MM.1S (cell line): ENCODE measurements at places on chromosomes 16 and 17.
A peak's percentile ranks its signal among the peaks of the same experiment; 100 is the strongest.

- no peaks in the 10 kb centered on the region for H3K27me3 ChIP-seq
- no peak overlapping the region for H3K27ac ChIP-seq
- H3K36me3 ChIP-seq, result no peaks in the 10 kb centered on the region
- H3K4me3 ChIP-seq, result no peak overlapping the region
- no peaks in the 10 kb centered on the region for H3K4me1 ChIP-seq
Observed at GRCh38 chr16:84789431-84789830, 30.4 kb upstream of the CRISPLD2 start.

GRCh38 chr17:69375229-69375628 lies 39.3 kb upstream of the MAP2K6 start:
- H3K4me1 ChIP-seq, result no peaks in the 10 kb centered on the region; the same call in 1 of the 2 replicates
- H3K36me3 ChIP-seq, result no peaks in the 10 kb centered on the region
- peak; percentile 52 for DNase-seq
- no peak overlapping the region for H3K4me3 ChIP-seq

DNA sequence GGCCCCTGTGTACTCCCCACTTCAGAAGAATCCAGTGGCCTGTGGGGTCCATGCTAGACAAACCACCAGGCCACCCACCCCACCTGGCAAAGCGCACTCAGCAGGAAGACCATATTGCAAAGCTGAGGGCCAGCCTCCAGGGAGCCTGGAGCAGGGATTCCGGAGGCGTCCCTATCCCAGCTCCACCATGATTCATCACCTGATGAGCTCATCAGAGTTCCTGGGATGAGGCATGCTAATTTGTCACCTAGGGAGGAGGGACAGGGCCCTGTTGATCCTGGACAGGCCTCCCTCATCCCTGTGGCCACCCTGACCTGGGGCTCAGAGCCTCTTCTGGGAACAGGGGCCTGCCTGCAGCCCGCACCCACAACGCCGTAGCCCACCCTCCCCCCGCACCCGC lies 131.6 kb upstream of the PLCG2 start:
- no peak for DNase-seq
- peaks cover 11% of the 10 kb centered on the region for H3K4me1 ChIP-seq
- no peaks in the 10 kb centered on the region for H3K27me3 ChIP-seq

DNA sequence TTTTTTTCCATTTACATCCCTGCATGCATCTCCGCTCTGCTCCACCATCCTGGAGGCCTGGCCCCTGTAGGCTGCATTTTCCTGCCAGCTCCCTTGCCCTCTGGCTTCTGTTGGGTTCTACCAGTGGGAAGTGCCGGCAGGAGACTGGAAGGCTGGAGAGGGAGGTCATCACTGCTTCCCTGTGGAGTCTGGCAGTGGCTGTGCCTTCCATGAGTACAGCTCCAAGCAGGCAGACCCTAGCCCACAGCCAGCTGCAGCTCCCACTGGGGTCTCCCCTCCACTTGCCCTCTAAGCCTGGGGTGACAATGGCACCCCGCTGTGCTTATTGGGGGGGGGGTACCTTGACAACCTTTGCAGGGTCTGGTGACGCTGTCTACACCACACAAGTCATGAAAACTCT lies 37.3 kb downstream of the MMP15 start:
- peaks cover 12% of the 10 kb centered on the region for H3K4me1 ChIP-seq
- H3K4me3 ChIP-seq, result no peak overlapping the region
- peak overlapping the region; percentile 14; the same call in 1 of the 2 replicates for H3K27ac ChIP-seq

- no peak overlapping the region for H3K27ac ChIP-seq
- no peaks in the 10 kb centered on the region for H3K4me1 ChIP-seq
- H3K27me3 ChIP-seq, result peaks cover 93% of the 10 kb centered on the region
- no peak for DNase-seq
Observed at GRCh38 chr17:47873200-47874090, 22.5 kb upstream of the SP6 start.

GRCh38 chr17:54789101-54789880 lies 111.4 kb upstream of the TOM1L1 start:
- DNase-seq, result no peak
- H3K4me1 ChIP-seq, result no peaks in the 10 kb centered on the region
- no peak overlapping the region for H3K4me3 ChIP-seq
- H3K27me3 ChIP-seq, result no peaks in the 10 kb centered on the region
- H3K36me3 ChIP-seq, result no peaks in the 10 kb centered on the region
- H3K27ac ChIP-seq, result no peak overlapping the region

- no peak overlapping the region for H3K27ac ChIP-seq
- no peak overlapping the region for H3K4me3 ChIP-seq
- no peaks in the 10 kb centered on the region for H3K36me3 ChIP-seq
Observed at GRCh38 chr16:85401917-85402766, 211.0 kb upstream of the GSE1 start.

DNA sequence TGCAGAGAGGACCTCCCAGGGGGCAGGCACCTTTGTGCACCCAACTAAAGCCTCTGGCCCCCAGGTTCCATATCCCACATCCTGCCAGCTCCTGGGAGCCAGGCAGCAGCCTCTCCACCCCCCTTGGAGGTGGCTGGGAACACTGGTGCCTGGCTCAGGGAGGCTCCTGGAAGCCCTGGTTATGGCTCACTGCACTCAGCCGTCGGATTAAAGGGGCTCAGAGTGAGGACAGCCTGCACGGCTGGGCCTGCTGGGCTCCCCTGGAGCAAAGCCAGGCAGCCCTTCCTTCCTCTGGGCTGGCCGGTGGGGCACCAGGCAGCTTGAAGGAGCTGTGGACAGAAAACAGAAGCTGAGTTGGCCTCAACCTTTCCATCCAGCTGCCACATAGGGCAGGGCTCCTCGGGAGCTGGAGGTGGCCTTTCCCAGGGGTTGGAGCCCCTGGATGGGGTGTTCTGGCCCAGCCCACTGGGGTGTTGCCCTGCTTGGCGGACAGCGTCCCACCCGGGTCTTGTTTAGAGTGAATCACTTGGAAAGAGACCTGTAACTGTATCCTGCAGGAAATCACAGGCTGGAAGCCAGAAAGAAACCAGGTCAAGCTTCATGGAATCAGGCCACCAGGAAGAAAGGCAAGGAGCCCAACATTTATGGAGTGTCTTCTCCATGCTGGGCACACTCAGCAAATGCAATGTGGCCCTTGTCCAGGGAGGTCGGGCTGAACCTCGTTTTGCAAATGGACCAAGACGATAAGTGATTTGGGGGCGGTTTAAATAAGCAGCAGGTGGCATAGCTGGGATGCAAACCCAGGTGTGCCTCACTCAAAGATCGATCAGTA lies 253.3 kb downstream of the SOX9 start:
- DNase-seq, result no peak
- H3K36me3 ChIP-seq, result no peaks in the 10 kb centered on the region
- no peak overlapping the region for H3K4me3 ChIP-seq
- no peaks in the 10 kb centered on the region for H3K4me1 ChIP-seq
- H3K27ac ChIP-seq, result no peak overlapping the region
- H3K27me3 ChIP-seq, result no peaks in the 10 kb centered on the region

- no peak overlapping the region for H3K27ac ChIP-seq
- H3K4me1 ChIP-seq, result no peaks in the 10 kb centered on the region
- no peaks in the 10 kb centered on the region for H3K27me3 ChIP-seq
- H3K4me3 ChIP-seq, result no peak overlapping the region
- H3K36me3 ChIP-seq, result no peaks in the 10 kb centered on the region
Observed at GRCh38 chr17:27526604-27527002, 70.4 kb downstream of the KSR1 start.

DNA sequence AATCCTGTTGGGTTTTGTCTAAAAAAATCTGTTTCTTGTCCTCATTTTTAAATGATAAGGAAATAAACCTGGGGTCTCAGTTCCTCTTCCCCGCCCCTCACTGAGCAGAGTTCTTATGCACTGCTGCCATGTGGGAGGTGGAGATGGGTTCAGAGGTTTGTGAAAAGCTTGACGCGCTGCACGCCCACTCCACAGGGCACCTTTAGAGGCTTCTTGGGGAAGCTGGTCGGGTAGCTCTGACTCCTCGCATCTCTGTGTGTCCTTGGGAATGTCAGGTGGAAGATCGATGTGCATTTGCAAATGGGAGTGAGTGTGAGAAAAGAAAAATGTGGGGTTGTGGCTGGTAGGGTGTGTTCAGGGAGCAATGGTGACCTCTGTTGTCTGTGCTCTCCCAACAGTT lies 4.7 kb upstream of the ZNHIT3 start:
- H3K27ac ChIP-seq, result no peak overlapping the region
- H3K36me3 ChIP-seq, result no peaks in the 10 kb centered on the region
- H3K4me1 ChIP-seq, result peaks cover 4% of the 10 kb centered on the region; the same call in 1 of the 2 replicates
- peaks cover 44% of the 10 kb centered on the region for H3K27me3 ChIP-seq
- DNase-seq, result no peak
- no peak overlapping the region for H3K4me3 ChIP-seq

DNA sequence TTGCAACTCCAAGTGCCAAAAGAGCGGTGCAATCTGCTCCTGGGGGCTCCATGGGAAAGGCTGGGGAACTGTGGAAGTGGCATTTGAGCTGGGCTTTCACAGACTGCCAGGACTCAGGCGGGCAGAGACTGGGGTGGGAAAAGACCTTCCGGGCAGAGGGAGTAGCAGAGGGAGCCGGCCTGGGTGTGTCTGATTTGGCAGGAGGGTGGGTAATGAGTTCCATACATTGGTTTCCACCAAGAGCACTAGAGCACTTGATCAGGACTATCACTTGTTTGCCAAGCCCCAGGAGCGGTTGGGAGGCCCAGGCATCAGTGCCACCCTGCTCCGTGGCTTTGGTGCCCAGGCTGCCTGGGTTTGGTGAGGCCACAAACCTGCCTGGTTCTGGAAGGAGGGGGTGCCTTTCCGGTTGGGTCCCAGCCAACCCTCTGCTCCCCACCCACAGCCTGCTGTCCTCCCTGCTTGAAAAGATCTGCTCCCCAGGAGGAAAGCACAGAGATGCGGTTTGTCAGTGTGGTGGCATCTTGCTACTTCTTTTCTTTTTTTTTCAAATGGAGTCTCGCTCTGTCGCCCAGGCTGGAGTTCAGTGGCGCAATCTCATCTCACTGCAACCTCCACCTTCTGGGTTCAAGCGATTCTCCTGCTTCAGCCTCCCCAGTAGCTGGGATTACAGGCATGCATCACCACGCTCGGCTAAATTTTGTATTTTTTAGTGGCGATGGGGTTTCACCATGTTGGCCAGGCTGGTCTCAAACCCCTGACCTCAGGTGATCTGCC lies 3.5 kb upstream of the TRIM47 start:
- no peak overlapping the region for H3K27ac ChIP-seq
- H3K4me3 ChIP-seq, result no peak overlapping the region
- peaks cover 4% of the 10 kb centered on the region; the same call in 1 of the 2 replicates for H3K4me1 ChIP-seq
- no peaks in the 10 kb centered on the region for H3K27me3 ChIP-seq
- no peaks in the 10 kb centered on the region for H3K36me3 ChIP-seq

GRCh38 chr16:31016018-31016417 lies 5.6 kb upstream of the STX1B start:
- no peak overlapping the region for H3K27ac ChIP-seq
- no peak for DNase-seq
- H3K4me3 ChIP-seq, result no peak overlapping the region
- peaks cover 24% of the 10 kb centered on the region for H3K27me3 ChIP-seq
- H3K4me1 ChIP-seq, result no peaks in the 10 kb centered on the region
- no peaks in the 10 kb centered on the region for H3K36me3 ChIP-seq

DNA sequence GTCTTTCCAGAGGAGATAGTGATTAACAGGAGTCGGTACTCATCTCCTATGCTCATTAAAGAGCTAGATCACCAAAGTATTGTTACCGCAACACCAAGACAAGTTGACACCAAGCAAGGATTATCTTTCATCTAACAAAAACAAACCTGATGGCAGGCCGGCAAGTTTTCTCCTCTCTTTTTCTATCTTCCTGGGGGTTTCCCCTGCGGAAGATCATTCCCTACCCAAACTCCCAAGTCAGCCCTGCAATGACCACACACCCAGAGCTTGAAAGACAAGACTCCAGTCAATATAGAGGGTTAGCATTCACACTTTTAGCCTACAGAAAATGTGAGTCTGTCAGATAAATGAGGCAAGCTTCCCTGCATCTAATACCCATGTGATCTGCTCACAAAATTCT lies 312.1 kb downstream of the SOX9 start:
- no peaks in the 10 kb centered on the region for H3K4me1 ChIP-seq
- no peak overlapping the region for H3K4me3 ChIP-seq
- H3K27ac ChIP-seq, result no peak overlapping the region
- DNase-seq, result no peak
- H3K27me3 ChIP-seq, result no peaks in the 10 kb centered on the region
- H3K36me3 ChIP-seq, result no peaks in the 10 kb centered on the region

DNA sequence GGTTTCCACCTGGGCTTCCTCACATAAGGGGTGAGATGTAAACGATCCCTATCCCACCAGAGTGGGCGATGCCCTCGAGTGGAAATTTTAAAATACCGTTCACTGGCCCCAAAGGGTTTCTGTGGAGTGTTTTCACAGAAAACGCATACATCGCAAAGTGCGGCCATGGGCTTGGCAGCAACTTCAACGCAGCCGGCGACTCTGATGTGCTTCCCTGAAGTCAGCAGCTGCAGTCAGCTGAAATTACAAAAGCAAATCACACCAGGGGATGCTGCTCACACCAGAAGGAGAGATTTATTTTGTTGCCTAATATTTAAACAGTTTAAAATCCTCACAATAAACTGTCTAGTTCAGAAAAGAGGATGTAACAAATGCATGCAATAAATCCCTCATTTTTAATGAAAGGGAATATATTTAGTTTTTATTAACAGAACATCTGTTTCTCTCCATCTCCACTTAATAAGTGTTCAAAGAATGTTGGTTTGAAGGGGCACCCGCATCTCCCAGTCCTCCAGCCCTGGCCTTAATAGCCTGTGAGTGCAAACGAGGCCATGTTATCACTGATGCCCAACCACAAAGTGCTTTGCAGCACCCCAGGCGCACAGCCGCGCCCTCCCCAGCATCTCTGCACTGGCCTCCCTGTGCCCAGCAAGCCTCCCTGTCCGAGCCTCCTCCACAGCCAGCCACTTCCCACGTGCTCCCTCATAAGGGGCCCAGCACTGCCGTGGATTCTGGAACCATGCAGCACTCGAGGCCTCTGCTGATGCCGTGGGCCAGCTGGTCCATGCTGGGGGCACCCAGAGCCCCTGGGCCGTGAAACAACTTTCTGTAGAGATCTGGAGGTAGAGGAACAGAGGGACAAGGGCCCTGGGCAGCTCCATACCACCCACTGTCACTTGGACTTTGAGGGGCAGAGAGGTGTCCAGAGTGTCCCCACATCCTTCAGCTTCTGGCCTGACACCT lies 17.3 kb upstream of the XYLT2 start:
- H3K27me3 ChIP-seq, result no peaks in the 10 kb centered on the region; the same call in 1 of the 2 replicates
- no peak overlapping the region for H3K27ac ChIP-seq
- H3K4me1 ChIP-seq, result no peaks in the 10 kb centered on the region
- H3K36me3 ChIP-seq, result no peaks in the 10 kb centered on the region
- DNase-seq, result no peak

GRCh38 chr17:16474012-16474725 lies 17.8 kb downstream of the LRRC75A start:
- no peak for DNase-seq
- H3K27me3 ChIP-seq, result no peaks in the 10 kb centered on the region
- no peak overlapping the region for H3K4me3 ChIP-seq
- H3K36me3 ChIP-seq, result no peaks in the 10 kb centered on the region
- no peaks in the 10 kb centered on the region for H3K4me1 ChIP-seq
- no peak overlapping the region for H3K27ac ChIP-seq
